Activated naive CD4-positive, alpha-beta T cell treated with anti-CD3 and anti-CD28 coated beads for 36 hours (primary cell): ENCODE measurements at places on chromosomes 7 and 10.
A peak's percentile ranks its signal among the peaks of the same experiment; 100 is the strongest.

DNA sequence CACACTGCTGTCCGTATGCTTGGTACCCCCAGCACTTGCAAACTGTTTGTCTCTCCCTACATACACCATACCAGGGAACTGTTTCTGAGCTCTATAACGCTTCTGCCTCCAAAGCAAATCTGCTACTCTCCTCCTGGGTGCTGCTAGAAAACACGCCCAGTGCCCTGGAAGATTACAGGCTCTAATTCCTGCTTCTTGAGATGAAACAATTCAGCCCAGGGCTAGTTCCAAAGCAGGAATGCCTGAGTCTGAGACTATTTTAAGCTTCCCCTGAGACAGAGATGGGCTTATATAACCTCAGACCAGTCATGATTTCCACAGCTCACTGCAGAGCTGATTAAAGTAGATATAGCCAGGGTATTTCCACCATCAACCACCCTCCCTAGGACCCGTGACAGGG, 327.1 kb downstream of the GPR158 start:
- no peaks in the 10 kb centered on the region for H3K36me3 ChIP-seq
- no peak for DNase-seq
- no peak overlapping the region for H3K4me3 ChIP-seq
- no peaks in the 10 kb centered on the region for H3K4me1 ChIP-seq

GRCh38 chr10:1858048-1858447, 120.7 kb upstream of the ADARB2 start:
- H3K4me1 ChIP-seq = no peaks in the 10 kb centered on the region
- H3K27ac ChIP-seq = no peak overlapping the region
- H3K27me3 ChIP-seq = no peaks in the 10 kb centered on the region
- DNase-seq = no peak

DNA sequence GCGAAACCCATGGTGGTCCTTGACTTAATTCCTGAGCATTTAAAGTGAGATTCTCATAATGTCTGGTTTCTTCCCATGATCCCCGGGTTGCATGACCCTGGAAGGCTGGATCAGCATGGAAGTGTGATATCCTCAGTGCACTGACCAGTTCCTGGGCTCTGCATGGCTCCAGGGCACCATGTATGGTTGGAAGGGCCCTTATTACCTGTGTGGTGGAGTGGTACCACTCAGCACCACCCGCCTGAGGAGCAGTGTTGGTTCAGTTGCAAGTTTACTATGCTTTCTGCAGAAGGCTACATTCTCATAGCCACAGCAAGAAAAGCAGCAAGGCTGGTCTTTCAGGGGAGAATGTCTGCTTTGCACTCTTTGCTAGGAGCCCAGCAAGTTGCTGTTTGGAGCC, 325.7 kb upstream of the MKI67 start:
- H3K36me3 ChIP-seq = no peaks in the 10 kb centered on the region
- DNase-seq = no peak
- no peak overlapping the region for H3K4me3 ChIP-seq
- no peak overlapping the region for H3K27ac ChIP-seq

GRCh38 chr7:48428091-48428684, 256.9 kb downstream of the ABCA13 start:
- no peak overlapping the region for H3K27ac ChIP-seq
- no peak for DNase-seq
- H3K27me3 ChIP-seq = no peaks in the 10 kb centered on the region
- no peaks in the 10 kb centered on the region for H3K4me1 ChIP-seq
- H3K36me3 ChIP-seq = no peaks in the 10 kb centered on the region

DNA sequence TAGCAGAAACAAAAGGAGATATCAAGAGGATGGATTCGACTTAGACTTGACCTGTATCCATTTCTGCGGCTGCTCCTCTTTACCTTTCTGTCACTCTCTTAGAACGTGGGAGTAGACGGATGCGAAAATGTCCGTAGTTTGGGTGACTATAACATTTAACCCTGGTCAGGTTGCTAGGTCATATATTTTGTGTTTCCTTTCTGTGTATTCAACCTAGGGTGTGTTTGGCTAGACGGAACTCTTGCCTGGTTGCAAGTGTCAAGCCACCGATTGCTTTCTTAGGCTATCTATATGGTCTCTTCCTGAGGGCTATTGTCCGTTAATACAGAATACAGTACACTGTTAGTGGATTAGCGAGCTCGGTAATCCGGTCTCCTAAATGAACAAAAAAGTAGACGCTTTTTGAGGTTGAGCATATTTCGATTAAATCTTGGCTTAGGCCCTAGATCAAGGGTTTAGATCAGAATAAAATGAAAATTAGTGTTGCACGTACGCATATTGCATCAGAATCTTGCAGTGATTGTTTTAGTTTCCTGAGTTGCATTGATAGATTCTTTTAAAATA, 1.2 kb downstream of the PTEN start:
- peaks cover 3% of the 10 kb centered on the region for H3K27me3 ChIP-seq
- DNase-seq = no peak
- H3K4me1 ChIP-seq = peaks cover 47% of the 10 kb centered on the region
- H3K4me3 ChIP-seq = peak overlapping the region; percentile 96
- H3K27ac ChIP-seq = peak overlapping the region; percentile 81

GRCh38 chr10:69729326-69730048, 72.2 kb upstream of the COL13A1 start:
- no peak overlapping the region for H3K27ac ChIP-seq
- H3K4me1 ChIP-seq = peaks cover 9% of the 10 kb centered on the region
- no peaks in the 10 kb centered on the region for H3K27me3 ChIP-seq
- no peaks in the 10 kb centered on the region for H3K36me3 ChIP-seq
- no peak for DNase-seq
- H3K4me3 ChIP-seq = no peak overlapping the region

DNA sequence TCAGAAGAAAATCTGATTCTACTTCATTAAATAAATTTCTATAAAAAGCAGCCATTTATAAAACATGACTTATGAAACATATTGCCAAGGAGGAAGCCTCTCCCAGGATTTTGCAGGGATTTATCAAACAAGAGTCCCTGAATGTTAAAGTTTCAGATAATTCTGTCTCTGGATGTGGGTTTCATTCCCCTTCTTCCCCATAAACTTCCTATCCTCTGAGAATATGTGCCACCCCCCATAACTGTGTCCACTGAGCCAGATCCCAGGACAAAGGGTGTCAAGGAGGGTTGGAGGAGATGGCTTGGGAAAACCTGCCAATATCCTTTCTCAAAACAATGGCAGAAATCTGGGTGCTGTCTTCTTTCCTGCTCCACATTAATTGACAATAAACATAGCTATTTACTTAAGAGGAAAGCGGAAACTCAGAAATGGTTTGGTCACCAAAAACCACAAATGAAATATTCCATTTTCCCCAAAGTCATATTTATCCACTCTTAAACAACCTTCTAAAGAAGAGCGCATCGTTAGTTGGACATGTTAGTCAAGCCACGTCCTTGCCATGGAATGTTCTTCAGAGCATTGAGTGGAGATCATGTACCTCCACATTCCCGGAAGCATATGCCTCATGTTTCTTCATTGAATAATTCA, 54.3 kb upstream of the AKR1E2 start:
- H3K4me1 ChIP-seq = peaks cover 8% of the 10 kb centered on the region
- no peaks in the 10 kb centered on the region for H3K36me3 ChIP-seq
- peaks cover 12% of the 10 kb centered on the region for H3K27me3 ChIP-seq
- H3K27ac ChIP-seq = no peak overlapping the region

GRCh38 chr7:34059136-34059828, 153.9 kb downstream of the BMPER start:
- no peak overlapping the region for H3K27ac ChIP-seq
- DNase-seq = no peak
- H3K4me3 ChIP-seq = no peak overlapping the region

DNA sequence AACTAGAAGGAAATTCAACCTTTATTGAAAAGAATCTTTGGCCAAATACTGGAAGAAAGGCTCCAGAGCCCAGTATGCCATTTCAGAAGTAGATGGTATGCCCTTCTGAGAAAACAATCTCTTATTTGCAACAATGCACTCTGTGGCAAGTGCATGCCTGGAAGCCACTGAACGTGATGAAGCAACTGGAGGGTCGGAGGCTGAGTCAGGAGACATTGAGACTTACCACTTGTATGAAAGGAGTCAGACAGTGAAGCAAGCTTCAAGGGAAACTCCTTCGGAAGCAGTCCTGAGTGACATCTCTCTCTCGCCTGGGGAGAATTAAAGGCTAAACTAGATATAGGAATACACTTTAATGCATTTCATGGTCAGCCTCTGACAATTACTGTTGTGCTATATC, 353.7 kb downstream of the NRG3 start:
- no peaks in the 10 kb centered on the region for H3K4me1 ChIP-seq
- H3K27me3 ChIP-seq = no peaks in the 10 kb centered on the region
- no peak for DNase-seq
- no peak overlapping the region for H3K4me3 ChIP-seq

GRCh38 chr7:46830-47140, 145.6 kb upstream of the FAM20C start:
- H3K4me3 ChIP-seq = no peak overlapping the region
- DNase-seq = no peak
- H3K4me1 ChIP-seq = no peaks in the 10 kb centered on the region
